Osteocyte (in vitro differentiated cells): ENCODE measurements at places on chromosomes 4 and X. TPM values are rescaled to one million over a fixed set of nuclear protein-coding genes. Genes with fewer than 3 reads are reported as not detected.

CLGN gene
- total RNA-seq = not detected in 2 replicates

GRCh38 chrX:140822861-140823260, 113.3 kb downstream of the LINC00632 start:
- peaks cover 4% of the 10 kb centered on the region for H3K27me3 ChIP-seq
- no peak overlapping the region for H3K4me3 ChIP-seq
- H3K27ac ChIP-seq = no peak overlapping the region
- DNase-seq = no peak
- H3K36me3 ChIP-seq = no peaks in the 10 kb centered on the region

YIPF6 gene
- 38.5 and 40.0 TPM in 2 replicates for total RNA-seq

- H3K27ac ChIP-seq = peak overlapping the region; percentile 80
- peaks cover 70% of the 10 kb centered on the region for H3K4me1 ChIP-seq
- DNase-seq = no peak
Measured at GRCh38 chr4:147786031-147786430, 54.1 kb downstream of the ARHGAP10 start.

DCLK2 gene
- 12.6 and 14.1 TPM in 2 replicates for total RNA-seq

DNA sequence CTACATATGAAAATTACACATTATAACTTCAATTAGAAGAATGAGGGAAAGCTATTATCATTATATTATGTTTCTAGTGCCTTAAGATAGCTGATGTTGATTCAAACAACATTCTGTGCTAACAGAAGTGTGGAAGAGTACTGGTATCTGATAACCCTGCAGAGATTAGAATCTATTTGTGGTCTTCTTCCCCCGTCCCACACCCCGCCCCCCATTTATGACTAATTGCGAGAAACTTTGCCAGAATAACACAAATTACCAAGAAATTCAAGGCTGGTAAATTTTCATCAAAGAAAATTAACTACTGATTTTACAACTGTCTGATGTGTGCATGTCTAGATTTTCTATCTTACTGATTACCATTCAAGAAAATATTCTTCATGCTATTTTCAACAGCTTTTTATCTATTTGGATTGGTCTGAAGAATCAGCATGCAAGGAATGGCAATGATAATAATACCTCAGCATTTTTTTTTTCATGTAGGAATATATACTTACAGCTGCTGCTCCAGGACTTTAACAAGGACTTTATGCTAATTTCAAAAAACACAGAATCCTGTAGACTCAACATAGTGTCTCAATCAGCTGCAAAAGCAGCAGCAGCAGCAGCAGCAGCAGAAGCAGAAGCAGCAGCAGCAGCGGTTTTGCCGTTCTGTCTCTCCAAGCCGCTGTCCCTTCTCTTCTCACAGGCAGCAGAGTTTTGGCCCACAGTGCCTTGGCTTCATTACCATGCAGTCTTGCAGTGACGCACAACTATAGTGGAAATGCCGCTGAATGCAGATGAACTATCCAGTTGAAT, 126.7 kb downstream of the FRYL start:
- no peak overlapping the region for H3K4me3 ChIP-seq
- no peaks in the 10 kb centered on the region for H3K36me3 ChIP-seq
- peaks cover 34% of the 10 kb centered on the region for H3K4me1 ChIP-seq
- no peak for DNase-seq
- peak overlapping the region; percentile 21 for H3K27ac ChIP-seq

DNA sequence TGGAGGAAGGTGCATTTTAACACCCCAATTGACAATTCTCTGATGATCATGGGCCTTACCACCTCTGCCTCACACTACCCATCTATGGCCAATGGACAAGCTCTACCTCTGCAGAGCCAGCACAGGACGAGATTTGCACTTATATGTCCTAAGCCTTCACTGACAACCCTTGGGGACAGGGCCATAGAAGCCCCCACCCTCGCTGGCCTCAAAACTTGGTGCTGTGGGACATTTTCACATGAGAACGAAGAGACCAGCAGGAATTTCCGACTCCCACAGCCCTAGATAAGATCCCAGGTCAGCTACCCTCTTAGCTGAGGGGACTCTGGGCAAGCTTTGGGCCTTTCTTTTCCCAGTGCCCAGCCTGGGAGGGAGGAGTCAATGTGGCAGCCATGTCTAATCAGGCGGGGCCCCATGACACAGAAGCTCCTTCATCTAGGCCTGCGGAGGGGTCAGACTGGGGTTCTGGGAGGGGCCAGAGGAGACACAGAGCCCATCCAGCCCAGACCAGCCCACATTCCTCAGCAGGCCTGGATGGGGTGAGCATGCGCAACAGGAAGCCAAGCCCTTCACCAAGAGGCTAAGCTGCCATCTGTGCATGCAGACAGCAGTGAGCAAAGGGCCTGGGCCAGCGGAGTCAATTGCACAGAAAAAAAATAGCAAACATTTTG, 12.1 kb downstream of the PJA1 start:
- no peak overlapping the region for H3K4me3 ChIP-seq
- no peak overlapping the region for H3K27ac ChIP-seq
- DNase-seq = peak; percentile 63
- no peaks in the 10 kb centered on the region for H3K4me1 ChIP-seq
- no peaks in the 10 kb centered on the region for H3K36me3 ChIP-seq

CCDC110 gene
- 0.73 and 0.76 TPM in 2 replicates for total RNA-seq

XPNPEP2 gene
- 0.27 and 0.39 TPM in 2 replicates for total RNA-seq

DNA sequence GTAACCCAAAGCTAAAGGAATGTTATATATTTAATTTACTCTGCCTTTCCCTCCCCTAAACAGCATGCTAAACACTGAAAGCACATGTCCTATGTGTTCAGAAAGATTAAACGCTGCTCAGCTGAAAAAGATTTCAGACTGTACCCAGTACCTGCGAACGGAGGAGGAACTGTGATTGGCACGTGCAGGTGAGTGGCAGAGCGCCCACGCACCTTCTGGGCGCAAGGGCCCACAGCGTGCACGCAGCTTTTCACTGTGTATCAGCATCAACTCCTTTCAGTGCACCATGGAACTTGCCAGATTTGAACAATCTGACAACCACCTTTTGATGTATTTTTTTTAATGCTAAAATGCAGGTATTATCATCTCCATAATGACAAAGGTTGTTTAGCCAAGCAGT, 87.7 kb downstream of the RFC1 start:
- H3K4me1 ChIP-seq = no peaks in the 10 kb centered on the region
- DNase-seq = no peak
- H3K27me3 ChIP-seq = no peaks in the 10 kb centered on the region
- H3K27ac ChIP-seq = no peak overlapping the region
- no peak overlapping the region for H3K4me3 ChIP-seq
- peaks cover 60% of the 10 kb centered on the region for H3K36me3 ChIP-seq

- H3K4me1 ChIP-seq = no peaks in the 10 kb centered on the region
- DNase-seq = no peak
- H3K4me3 ChIP-seq = no peak overlapping the region
Measured at GRCh38 chr4:113327494-113327893, 278.0 kb downstream of the ANK2 start.

DNA sequence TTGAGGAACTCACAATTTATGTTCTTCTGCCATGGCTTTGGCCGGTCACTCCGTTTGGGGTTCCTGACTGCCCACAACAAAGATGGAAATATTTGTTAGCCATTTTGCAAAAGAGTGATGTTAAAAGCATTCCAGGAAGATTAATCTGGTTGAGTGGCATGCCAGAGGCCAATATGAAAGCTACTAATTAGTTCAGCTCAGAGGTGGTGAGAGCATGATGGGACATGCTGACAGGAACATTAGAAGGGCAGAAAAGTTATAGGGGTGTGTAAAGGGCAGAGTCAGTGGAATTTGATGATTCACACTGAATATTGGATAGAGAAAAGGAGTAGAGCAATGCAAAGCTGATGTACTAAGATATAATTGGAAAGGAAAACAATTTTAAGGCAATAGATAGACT, 94.4 kb downstream of the TLL1 start:
- H3K27me3 ChIP-seq = no peaks in the 10 kb centered on the region
- DNase-seq = no peak
- peaks cover 4% of the 10 kb centered on the region for H3K36me3 ChIP-seq
- H3K27ac ChIP-seq = no peak overlapping the region
- H3K4me3 ChIP-seq = no peak overlapping the region
- H3K4me1 ChIP-seq = peaks cover 16% of the 10 kb centered on the region
